ENCODE measurements at places on chromosomes 5 and 9.
A peak's percentile ranks its signal among the peaks of the same experiment; 100 is the strongest.

DNA sequence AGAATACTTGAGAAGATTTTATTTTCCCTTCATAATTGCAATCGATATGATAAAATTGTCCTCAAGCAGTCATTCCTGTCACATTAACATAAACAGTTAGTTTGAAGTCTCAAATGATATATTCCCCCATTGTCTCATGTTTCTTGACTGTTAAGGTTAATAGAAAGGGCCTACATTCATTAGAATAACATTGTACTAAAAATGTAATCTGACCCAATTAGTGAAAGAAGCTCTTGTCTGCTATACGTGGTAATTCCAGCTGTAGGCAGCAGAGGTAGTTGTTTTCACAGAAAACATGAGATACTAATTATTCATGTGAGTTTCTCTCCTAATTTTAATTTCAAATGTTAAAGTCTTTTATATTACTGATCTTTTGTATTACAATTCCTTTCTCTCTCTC is 25.9 kb upstream of the AP3B1 start:
- DNase-seq = peak; percentile 42

DNA sequence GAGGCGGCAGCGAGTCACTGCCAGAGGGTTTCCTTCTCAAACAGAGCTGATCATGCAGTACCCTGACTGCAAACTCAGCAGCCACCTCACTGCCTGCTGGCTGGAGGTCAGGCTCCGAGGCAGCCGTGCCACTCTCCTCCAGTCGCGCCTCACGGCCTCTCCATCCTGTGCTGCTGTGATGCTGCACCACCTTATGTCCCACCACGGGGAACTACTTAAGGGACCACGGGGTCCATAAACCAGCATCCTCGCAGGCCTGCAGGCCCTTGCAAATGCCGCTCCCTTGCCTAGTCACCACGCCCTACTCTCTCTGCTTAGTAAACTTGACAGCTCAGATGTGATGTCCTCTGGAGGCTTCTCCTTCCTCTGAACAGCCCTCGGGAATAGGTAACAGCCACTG is 99.2 kb downstream of the CRB2 start:
- DNase-seq = no peak

DNA sequence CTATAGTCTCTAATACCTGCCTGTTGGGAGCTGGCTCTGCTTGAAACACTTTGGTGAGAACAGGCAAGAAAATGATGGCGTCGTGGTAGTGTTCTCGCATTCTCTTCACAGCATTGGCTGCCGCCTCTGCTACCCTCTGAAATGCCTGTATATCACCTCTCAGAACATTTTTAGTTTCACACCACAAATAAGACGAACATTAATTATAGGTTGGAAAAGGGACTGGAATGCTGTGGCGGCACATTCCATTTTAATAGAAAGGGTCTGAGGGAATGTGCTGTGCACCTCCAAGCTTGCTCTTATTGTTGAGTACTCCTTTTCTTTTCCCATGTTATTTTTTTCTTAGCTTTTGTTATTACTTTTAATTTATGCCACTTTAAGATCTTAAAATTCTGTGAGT is 134.6 kb upstream of the HMHB1 start:
- no peak for DNase-seq

DNA sequence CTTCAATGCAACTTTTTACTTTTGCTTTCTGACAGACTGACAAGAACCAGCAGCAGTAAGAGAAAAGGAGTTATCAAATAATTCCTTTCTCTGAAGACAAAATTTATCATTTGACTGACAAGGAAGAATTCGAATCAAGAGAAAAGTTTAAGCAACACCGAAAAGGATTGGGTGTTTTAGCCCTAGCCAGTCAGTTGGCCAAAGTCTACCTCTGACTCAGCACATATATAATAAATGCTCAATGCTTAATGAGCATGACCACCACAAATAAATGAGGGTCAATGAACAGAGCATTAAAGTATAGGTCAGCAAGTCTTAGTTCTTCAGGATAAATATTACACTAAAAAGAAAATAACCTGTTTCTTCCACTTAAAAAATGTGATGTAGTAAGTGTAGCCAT is 1603.5 kb upstream of the C9orf72 start:
- DNase-seq = no peak

- no peak for DNase-seq
Measured at GRCh38 chr9:133148199-133149129, 15.2 kb downstream of the GBGT1 start.

DNA sequence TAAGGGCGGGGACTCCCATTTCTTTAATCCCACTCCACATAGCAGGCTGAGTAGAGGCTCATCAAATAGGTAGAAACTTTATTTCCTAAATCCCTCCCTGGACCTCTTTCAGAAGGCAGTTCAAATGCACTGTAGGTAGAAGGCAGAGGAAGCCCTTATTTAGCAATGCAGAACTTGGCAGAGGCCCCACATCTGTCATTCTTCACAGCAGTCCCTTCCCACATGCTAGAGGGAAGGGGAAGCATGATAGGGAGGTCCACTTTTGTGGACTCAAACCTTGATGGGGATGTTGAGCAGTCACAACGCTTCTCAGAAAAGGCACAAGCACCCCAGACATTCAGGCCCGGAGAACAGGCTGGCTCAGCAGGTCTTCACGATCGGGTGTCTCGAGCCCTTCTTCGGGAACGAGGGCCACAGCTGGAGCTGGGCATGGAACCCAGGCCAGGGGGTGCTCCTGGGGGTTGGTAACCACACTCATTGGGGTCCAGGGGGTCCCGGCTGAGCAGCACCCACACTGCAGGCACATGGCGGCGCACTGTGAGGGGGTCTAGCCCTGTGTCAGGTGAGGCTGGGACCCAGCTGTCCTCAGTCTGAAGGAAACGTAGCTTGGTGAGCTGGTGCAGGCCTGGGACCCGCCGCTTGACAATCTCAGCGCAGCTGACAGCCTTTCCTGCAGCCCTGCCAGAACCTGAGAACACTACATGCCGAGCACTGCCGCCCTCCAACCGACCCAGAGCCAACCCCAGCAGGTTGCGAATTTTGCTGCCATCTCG is 1.3 kb downstream of the RPP25L start:
- DNase-seq = no peak

GRCh38 chr5:151855701-151856100 is 69.0 kb downstream of the GLRA1 start:
- DNase-seq = no peak

GRCh38 chr9:132125944-132126679 is 35.7 kb upstream of the NTNG2 start:
- DNase-seq = no peak

- DNase-seq = no peak
Measured at GRCh38 chr5:42819745-42820144, 8.1 kb upstream of the SELENOP start.

GRCh38 chr9:4366591-4367330 is 66.9 kb upstream of the GLIS3 start:
- peak; percentile 74 for DNase-seq

- DNase-seq = no peak
Measured at GRCh38 chr9:108434502-108434901, 421.3 kb downstream of the ACTL7B start.

DNA sequence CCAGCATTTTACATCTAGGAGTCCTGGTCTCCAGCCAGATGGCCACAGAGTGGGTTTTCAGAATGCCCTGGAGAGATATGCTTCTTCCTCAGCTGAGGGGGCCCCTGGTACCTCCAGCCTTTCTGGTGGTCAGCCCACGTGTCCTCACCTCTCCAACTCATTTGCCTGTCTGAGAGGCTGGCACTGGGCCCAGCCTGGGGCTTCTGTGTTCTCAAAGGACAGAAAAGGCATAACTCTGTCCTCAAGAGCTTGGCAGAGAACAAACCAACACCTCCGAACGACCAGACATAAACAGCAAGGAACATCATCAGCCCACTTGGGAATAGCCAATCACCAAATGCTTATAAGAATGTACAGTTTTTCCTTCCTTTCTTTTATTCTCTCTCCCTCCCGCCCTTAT is 17.1 kb downstream of the ENG start:
- DNase-seq = no peak

- DNase-seq = no peak
Measured at GRCh38 chr9:134342746-134343115, 16.5 kb downstream of the RXRA start.

GRCh38 chr9:123418506-123418905 is 62.5 kb downstream of the CRB2 start:
- no peak for DNase-seq

DNA sequence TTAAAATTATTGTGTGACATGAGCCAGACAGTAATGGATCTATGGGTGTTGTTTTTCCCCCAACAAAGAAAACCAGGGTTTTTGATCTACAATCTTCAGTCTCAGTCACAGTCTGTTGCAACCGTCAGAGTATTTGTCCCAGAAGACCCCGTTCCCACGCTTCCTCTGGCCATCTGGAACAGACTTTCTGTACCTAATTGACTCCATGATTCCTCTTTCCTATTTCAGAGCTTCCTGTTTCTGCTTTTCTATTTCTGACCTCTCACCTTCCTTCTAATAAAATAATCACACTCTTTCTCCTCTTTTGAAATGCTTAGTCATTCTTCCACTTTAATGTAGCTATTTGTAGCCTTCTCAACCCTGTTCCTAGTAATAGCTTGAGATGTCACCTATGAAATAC is 1044.8 kb downstream of the DTWD2 start:
- DNase-seq = no peak

GRCh38 chr5:179310439-179311090 is 34.7 kb downstream of the ADAMTS2 start:
- DNase-seq = no peak

- DNase-seq = no peak
Measured at GRCh38 chr9:118985851-118986250, 383.4 kb downstream of the BRINP1 start.

DNA sequence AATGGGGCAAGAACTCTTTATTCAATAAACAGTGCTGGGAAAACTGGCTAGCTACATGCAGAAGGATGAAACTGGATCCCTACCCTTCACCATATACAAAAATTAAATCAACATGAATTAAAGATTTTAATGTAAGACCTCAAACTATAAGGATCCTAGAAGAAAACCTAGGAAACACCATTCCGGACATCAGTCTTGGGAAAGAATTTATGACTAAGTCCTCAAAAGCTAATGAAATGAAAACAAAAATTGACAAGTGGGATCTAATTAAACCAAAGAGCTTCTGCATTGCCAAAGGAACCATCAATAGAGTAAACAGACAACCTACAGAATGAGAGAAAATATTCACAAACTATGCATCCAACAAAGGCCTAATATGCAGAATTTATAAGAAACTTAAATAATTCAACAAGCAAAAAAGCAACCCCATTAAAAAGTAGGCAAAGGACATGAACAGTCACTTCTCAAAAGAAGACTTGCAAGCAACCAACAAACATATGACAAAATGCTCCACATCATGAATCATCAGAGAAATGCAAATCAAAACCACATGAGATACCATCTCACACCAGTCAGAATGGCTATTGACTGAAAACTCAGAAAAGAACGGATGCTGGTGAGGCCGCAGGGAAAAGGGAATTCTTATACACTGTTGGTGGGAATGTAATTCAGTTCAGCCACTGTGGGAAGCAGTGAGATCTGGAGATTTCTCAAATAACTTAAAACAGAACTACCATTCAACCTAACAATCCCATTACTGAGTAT is 104.3 kb upstream of the MAP3K1 start:
- DNase-seq = peak; percentile 16

GRCh38 chr5:136036293-136036911 is 7.6 kb downstream of the TGFBI start:
- DNase-seq = no peak

GRCh38 chr5:10524376-10525123 is 39.3 kb upstream of the ANKRD33B start:
- DNase-seq = no peak

GRCh38 chr5:159525117-159525516 is 194.8 kb upstream of the IL12B start:
- no peak for DNase-seq

DNA sequence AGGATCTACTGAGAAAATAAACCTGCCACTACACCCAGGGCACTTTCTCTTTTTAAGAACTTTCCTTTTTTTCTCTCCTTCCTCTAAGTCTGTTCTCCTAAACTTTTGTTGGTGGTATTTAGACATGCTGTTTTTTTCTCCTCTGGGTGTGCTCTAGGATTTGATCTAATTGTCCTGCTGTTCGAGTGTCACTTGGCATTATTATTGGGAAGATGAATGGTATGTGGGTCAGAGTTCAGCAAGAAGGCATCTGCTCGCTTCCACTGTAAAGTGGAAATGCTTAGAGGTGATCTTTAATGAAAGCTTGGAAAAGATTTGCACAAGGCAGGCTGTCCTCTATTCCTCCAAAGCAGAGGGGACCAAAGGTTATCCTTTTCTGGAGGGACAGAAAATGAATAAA is 1.3 kb upstream of the PLPPR1 start:
- DNase-seq = no peak

DNA sequence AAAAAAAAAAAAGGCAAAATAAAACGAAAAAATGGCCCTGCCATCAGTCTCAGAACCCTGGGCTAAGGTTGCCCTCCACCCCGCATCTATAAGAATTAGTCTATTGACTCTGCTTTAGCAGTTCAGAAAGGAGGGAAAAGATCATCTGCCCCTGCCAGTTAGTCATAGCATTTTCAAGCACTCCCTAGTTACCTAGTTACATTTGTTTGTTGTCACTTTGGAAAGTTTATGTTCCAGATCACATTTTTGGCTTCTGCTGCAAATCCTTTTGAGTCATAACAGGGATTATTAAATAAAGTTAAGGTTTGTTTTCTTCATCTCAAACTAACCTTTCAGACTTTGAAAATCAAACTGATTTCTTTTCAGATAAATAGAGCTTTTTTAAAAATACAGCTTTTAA is 52.1 kb downstream of the AQP7 start:
- DNase-seq = peak; percentile 87

DNA sequence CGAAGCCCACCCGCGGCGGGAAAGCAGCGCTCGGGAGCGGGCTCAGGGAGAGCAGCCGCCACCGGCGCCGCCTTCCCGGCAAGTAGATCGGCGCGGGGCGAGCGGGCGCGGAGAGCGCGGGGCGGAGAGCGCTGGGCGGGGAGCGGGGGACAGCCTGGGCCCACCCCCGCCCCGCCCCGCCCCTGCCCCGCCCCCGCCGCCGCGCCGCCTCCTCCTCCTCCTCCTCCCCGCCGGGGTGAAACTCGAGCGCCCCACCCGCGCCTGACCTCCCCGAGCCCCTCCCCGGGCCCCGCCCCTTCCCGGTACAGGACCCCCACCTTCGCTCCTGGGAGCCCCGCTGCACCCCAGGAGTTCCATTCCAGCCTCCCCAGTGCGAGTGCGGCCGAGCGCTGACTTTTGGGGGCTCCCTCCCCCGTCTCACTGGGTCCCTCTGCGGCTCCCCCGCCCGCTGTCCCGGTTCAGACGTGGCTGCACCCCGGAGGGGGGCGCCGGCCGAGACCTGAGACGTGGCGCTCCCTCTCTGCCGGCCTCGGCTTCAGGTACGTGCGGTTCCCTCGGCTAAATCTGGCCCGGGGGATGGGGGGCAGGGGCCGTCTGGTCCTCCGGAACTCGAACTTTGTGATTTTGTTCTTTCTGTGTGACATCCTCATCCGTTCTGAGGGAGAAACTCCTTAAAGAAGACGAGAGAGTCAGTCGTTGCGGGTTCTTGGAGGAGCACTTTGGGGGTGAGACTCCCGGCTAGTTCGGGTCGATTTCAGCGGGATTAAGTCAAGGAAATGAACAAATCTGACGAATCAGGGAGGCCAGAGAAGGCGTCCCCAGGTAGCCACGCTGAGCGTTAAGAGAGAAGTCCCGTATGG is at the start of gene SEMA5A:
Gene SEMA5A, minus strand, starts transcription at position 84 of the 860 bp plus-strand sequence. CDS start 166,129 bp downstream, outside the sequence.
- peak; percentile 69 for DNase-seq

- no peak for DNase-seq
Measured at GRCh38 chr5:143110591-143110990, 292.9 kb downstream of the NR3C1 start.

Measured in PC-3 (cell line).